ENCODE measurements at places on chromosomes 7 and 10.

GRCh38 chr7:5539013-5539411 is 115.4 kb upstream of the TNRC18 start:
- no peak for DNase-seq

- no peak for DNase-seq
These were observed 30.9 kb upstream of the KMT2E start for GRCh38 chr7:104983076-104983577.

DNA sequence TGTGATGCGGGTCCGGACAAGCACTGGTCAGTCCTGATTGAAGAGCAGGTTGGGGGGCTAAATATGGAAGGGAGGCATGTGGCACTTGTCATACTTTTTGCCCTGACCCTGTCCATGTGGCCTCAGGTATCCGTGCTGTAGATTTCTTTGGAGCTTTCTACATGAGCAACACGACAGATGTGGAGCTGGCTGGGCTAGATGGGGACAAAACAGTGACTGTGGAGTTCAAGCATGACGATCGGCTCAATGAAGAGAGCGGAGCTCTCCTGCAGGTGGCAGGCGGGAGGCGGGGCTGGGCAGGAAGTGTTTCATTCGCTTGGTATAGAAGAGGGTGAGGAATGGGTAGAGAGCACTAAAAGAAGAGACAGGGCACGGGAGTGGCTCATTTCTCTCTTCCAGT is 13.0 kb upstream of the CHCHD1 start:
- no peak for DNase-seq

DNA sequence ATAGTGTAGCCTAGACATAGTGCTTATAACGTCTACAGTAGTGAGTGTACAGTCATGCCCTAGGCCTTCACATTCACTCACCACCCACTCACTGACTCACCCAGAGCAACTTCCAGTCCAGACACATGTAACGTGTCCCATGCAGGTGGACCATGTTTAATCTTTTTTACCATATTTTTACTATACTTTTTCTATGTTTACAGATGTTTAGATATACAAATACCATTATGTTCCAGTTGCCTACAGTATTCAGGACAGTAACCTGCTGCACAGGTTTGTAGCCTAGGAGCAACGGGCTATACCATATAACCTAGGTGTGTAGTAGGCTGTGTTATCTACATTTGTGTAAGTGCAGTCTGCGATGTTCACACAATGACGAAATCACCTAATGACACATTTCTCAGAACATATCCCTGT is 11.0 kb downstream of the MPP7 start:
- DNase-seq, result no peak

- no peak for DNase-seq
These were observed 1.5 kb downstream of the MKLN1 start for GRCh38 chr7:131329176-131329570.

DNA sequence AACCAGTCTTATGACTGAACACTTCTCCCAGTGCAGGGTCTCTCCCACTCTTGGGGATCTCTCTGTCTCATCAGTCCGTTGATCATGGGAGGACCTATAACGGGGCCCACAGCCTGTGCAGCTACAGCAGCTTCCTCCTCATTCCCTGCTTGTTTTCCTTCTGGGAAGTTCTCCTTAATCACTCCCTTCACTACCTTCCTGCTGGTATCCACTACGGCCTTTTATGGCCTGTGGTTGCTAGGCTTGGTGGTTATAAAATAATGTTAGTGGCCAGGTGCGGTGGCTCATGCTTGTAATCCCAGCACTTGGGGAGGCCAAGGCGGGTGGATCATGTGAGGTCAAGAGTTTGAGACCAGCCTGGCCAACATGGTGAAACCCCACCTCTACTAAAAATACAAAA is 3.5 kb upstream of the ZNF282 start:
- DNase-seq, result no peak

- DNase-seq, result no peak
These were observed 307.2 kb downstream of the SNX13 start for GRCh38 chr7:17633067-17633466.

DNA sequence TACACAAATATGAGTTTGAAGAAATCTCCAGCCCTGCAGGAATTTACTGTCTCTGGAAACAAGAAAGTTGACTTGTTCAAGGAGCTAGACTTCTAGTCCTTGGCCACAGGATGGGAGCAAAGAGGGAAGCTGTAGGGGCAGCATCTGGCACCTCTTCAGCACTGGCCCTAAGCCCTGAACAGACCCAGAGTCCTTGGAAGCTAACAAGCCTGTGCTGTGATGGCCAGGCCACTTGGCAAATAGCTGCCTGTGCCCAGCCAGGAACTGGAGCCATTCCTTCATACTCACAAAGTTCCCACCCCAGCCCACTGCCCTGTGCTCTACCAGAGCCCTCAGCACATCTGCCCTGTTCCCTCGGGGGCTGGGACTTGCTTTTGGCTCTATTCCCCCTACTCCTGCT is 9.4 kb upstream of the COL13A1 start:
- DNase-seq, result no peak

- DNase-seq, result no peak
These were observed 4.3 kb upstream of the ZNF503 start for GRCh38 chr10:75405598-75406461.

GRCh38 chr7:99409806-99410205 is 1.0 kb downstream of the BUD31 start:
- no peak for DNase-seq

- DNase-seq, result no peak
These were observed 82.2 kb downstream of the SVOPL start for GRCh38 chr7:138618933-138619332.

DNA sequence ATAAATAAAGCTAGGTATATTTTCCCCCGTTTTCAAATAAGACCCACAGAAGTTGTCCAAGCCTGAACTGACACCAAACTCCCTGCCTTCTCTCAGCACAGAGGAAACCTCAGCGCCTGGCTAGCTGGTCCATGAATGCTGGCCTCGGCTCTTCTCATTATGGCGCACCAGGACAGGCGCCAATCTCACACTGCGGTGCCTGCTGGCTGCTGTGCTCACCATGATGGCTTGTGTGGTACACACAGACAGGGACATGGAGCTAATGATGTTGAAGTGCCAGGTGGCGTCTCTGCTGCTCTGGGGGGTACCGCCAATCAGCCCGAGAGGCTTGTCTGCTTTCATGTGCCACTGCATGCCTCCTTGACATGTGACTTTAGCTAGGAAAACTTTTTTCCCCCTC is 43.2 kb upstream of the USP6NL start:
- DNase-seq, result peak; percentile 84

DNA sequence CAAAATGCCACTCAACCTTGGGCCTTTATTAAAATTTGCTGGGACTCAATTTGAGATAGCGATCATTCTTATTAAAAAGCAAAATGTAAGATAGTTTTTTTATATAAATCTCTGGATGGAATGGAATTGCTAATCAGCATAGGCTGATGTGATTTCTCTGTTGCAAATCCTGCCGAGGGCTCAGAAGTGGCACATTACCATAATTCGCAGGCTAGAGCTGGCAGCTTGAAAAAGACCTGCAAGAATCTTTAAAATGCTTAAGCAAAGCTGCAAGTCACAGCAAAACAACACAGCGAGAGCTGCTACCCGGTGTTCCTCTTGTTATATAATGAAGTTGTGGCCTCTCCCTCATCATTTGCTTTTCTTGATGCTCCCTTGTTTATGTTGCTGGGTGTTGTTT is 448.1 kb downstream of the GATA3 start:
- no peak for DNase-seq

GRCh38 chr7:18370633-18371032 is 124.9 kb upstream of the HDAC9 start:
- no peak for DNase-seq

DNA sequence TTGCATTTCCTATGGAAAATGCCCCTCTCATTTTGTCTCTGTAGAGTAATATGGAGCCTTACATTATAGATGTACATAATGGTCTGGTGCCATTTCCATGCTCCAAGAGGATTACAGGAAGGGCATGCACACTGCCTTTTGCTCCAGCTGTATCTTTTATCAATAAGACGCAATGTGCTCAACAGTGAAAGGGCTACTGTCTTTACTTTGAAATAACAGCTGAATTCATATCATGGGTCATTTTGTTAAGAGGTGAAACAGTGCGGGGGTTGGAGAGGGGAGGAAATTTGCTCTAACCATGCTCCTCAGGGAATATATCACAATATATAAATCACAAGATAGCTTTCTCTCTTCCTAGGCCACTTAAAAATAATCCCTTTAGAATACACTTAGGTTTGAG is 77.7 kb downstream of the ICA1 start:
- DNase-seq, result no peak

GRCh38 chr7:158818325-158819213 is 10.7 kb downstream of the ESYT2 start:
- no peak for DNase-seq

GRCh38 chr10:11824376-11824775 is 1.2 kb downstream of the PROSER2 start:
- no peak for DNase-seq

DNA sequence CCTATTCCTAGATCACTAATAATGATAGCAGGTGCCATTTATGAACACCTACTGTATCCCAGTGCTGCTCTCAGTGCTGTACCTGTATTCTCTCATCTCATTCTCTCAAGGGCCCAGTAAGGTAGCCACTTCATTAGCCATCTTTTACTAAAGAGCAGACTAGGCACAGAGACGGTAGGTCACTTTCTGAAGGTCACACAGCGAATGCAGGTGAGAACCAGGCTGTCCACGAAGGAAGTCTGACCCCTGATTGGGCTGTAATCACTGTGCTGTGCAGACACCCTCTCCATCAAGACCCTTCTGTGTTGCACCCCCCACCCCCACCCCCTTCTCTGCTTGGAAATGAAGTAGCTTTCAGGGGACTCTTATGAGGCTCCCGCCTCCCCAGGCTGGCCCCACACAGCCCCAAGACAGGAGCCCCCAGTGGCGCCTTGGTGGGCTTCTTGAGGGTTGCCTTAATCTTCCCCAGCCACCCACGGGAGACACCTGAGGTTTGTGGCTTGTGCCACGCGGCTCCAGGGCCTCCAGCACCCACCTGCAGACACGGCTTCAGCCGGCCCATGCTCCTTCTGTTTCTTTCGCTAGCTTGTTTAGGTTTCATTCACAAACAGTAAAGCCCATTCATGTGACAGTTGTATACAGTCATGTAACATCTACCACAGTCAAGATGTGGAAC is 81.7 kb upstream of the FAM20C start:
- DNase-seq, result no peak

GRCh38 chr10:29598851-29599311 is 35.9 kb downstream of the SVIL start:
- DNase-seq, result no peak

DNA sequence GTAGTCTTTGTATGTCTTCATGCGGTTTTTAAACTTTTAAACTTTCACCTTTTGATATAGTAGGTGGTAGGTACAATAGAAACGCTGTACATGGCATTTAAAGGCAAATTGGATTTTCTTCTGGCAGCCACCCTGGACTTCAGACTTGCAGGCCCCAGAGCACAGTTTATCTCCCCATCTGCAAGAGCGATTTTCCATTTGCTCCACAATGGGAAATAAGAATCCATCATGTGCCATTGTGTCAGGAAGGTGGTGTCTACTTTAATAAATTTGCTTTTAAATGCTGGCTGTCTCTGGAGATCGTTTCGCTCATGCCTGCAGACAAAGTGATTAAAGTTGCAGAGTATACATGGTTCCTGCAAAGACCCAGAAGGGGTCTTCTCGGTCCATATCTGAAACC is 38.9 kb downstream of the UNC5B start:
- DNase-seq, result no peak

DNA sequence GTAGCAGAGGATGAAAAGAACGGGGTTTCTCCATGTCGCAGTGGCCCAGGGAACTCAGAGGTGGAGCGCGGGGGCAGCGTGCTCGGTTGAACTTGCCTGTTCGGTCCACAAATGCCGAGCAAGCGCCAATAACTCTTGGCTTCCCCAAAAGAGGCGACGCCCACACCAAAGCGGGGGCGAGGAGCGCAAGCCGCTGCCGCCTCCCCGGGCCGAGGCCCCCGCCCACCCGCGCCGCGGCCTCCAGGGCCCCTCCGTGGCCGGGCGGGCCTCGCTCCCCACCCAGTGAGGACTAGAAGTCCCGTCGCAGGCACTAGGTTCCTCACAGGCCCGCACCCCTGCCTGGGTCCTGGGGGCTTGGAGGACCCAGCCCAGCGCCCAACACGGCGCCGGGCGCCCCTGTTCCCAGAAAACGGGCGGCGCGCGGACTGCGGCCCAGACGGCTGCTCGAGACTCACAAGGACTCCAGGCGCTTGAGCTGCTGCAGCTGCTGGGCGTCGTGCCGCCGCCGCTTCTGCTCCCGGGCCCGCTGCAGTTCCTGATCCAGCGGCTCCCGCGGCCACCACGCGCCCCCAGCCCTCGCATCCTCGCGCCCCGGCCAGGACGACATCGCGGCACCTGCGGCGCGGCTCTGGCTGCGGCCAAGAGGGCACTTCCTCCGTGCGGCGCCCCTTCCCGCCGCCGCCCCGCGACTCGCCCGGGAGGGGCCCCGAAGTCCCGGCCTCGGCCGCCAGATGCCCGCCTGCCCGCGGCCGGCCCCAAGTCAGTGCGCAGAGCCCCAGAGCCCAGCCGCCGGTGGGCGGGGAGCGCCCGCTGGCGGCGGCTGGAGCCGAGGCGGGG is 14.6 kb upstream of the FKBP9 start:
- DNase-seq, result peak; percentile 71

DNA sequence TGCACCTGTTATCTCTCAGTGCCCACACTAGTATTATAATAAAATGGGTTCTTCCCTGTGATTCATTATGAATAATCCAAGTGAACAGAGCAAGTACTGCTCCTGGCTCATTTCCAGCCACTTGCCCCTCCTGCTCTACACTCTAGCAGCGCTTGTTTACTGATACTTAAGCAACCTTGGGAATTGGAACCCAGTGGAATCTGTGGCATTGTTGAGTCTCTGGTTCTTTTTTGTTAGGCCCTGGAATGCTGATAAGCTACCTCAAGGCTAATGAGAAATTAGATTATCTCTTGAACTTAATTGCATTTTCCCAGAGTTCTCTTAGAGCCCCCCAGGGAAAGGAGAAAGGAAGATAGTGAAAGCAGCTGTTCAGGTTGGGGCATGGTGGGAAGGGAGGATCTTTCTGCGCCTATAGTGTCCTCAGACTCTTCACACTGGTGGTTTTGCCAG is 34.0 kb downstream of the PRKAR2B start:
- no peak for DNase-seq

GRCh38 chr7:1290026-1290678 is 57.5 kb downstream of the UNCX start:
- DNase-seq, result peak; percentile 52

- no peak for DNase-seq
These were observed 60.3 kb downstream of the CNTNAP2 start for GRCh38 chr7:146176860-146177259.

DNA sequence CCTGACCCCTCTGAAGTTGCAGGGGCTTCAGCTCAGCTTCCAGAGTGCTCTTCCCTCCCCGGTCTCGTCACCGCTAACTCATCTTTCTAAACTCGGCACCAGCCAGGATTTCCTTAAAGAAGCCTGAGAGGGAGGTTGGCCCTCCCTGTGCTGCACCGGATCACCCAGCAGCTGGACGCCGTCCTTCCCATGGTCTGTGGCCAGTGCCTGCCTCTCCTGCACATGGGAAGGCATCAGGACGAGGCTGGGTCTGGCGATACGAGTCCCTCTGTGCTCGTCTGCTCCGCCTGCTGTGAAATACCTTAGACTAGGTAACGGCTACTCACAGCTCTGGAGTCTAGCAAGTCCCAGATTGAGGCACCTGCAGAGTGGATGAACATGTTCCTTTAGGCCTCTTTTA is 179.1 kb downstream of the ZMYND11 start:
- peak; percentile 44 for DNase-seq
